NCI-H2227 treated with DMSO at 0.1 percent for 48 hours (cell line): ENCODE measurements at places on chromosomes 16 and 17.

DNA sequence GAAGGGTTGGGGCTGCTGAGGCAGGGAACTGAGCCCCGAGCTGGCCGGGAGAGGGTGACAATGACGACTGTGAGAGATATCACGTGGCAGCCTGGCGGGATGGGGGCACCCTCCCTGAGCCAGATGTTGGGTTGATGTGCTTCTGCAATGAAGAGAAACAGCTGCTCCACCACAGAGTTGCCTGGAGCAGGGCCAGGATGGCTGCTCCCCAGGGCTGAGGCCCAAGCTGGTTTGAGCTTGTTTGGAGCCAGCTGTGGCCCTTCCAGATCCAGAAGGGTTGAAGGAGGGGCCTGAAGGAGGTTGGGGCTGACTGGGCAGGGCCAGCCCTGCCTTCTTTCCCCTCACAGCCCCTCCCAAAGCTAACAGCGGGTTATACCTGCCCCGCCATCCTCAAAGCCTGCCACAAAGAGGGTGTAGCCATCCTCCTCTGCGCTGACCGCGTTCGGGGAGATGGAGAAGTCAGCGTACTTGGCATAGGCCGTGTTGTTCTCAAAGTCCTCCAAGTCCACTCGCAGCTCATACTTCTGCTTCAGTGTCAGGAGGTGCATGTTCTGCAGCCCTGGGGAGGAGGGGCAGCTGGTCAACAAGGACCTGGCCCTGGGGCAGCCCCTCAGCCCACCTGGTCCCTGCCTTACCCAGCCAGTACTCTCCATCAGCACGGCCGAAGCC is 2.1 kb downstream of the MFAP4 start:
- no peak for DNase-seq

DNA sequence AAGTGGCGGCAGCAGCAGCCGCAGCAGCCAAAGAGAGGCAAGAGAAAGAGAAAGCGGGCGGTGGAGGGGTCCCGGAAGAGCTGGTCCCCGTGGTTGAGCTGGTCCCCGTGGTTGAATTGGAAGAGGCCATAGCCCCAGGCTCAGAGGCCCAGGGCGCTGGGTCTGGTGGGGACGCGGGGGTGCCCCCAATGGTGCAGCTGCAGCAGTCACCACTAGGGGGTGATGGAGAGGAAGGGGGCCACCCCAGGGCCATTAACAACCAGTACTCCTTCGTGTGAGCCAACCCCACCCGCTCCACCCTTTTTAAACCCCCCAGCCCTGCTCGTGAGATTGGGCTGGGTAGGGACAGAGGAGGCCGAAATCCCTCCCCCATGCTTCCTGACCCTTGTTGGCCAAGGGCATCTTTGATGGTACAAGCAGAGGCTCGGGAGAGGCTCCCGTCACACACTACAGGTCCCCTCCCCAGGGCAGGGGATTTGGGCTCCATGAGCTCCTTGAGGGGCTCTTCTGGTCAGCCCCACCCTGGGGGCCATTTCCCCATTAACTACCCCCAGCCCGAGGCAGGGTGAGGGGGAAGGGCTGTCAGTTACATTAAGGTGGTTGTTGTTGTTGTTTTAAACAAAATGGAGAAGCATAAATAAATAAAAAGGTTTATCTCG is 4.6 kb upstream of the ATP2A1 start:
- no peak for DNase-seq

GRCh38 chr16:75127713-75128415 is 11.3 kb upstream of the LDHD start:
- DNase-seq, result no peak

- no peak for DNase-seq
Measured at GRCh38 chr17:510226-510917, 157.8 kb upstream of the RPH3AL start.

- no peak for DNase-seq
Measured at GRCh38 chr16:12703935-12704334, 99.8 kb downstream of the CPPED1 start.

DNA sequence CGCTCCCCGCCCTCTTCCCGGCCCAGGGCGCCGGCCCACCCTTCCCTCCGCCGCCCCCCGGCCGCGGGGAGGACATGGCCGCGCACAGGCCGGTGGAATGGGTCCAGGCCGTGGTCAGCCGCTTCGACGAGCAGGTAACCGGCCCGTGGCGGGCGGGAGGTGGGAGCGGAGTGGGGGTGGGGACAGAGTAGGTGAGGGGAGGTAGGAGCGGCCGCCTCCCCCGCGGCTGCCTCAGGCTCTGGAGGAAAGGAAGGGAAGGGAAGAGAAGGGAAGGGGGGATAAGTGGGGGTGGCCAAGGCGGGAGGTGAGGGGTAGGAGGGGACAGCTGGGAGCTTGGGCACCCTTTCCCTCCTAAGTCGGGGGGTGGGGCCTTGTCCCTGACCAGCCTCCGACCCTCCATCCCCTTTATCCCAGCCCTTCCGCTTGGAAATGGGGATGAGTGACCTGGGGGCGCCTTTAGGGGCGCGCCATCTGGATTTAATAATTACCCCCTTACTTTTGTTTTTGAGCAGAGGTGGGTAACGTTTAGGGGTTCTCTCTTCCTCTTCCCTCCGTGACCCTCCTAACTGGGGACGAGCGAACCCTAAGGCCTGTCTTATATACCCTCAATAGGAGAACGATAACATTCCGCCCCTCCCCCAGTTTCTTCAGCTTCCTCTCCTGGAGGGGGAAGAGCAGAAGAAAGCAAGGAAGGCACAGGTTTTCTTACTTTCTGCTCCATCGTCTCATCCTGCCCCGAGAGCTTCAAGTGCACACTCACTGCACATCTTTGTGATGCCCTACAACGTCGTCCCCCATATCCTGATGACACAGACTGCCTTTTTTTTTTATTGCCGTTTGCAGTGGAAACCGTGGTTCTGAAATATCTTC is 694 bp downstream of the NF1 start:
- DNase-seq, result peak; percentile 33

- DNase-seq, result no peak
Measured at GRCh38 chr16:69498926-69499325, 66.8 kb upstream of the NFAT5 start.
